ENCODE measurements at places on chromosomes 1 and 21. TPM values are rescaled to one million over a fixed set of nuclear protein-coding genes. Genes with fewer than 3 reads are reported as not detected.

DNA sequence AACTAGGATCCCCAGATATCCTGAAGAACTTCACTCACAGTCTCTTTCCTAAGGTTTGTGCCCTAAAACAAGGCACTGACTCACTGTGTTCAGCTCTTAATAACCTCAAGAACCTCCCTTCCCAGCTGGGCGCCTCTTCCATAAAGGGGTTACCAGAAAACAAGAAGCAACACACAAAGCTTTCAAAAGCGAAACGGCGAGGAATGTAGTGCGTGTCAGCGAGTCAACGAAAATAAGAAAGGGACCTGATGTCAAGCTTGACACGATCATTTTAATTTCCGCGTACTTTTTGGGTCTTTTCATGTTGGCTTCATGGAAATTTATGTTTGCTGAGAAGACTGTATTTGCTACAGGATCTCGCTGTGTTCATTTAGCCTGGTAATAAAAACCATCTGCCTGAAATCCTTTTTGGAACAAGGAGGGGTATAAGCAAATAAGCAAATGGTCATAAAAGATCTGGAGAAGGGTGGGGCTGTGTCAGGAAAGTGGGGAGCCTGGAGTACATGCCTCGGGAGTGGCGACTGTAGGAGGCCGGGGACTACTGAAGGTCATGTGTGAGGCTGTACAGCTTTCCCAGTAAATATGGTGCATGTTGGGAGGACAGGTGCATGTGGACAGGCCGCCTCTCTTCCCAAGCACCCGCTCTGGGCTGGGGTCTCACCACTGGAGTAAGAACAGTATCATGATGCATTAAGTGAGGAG is 11.4 kb upstream of the CLDN14 start:
- H3K27me3 ChIP-seq, result no peaks in the 10 kb centered on the region
- no peaks in the 10 kb centered on the region for H3K36me3 ChIP-seq
- H3K4me1 ChIP-seq, result peaks cover 12% of the 10 kb centered on the region
- peak overlapping the region; percentile 44 for H3K27ac ChIP-seq
- no peak overlapping the region for H3K4me3 ChIP-seq

DNA sequence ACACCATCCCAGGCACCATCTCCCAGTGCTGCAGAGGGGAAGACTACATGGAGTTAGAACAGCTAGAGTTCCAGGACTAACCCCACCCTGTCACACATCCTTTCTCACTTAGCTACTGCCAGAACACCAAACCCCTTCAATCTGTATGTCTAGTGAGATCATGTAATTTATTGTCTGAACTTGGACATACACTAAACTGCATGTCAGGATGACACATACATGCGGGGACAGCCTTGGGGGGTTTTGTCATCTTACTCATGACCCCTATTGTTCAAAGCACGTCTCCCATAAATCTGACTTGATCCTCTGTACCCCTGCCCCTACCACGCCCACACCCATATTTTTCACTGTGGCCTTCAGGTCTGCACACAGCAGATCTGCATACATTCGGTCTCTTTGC is 71.3 kb downstream of the GABPA start:
- no peaks in the 10 kb centered on the region for H3K27me3 ChIP-seq
- H3K36me3 ChIP-seq, result no peaks in the 10 kb centered on the region
- no peak overlapping the region for H3K4me3 ChIP-seq
- DNase-seq, result no peak

GRCh38 chr1:156444407-156445001 is 56.1 kb downstream of the MEF2D start:
- peaks cover 6% of the 10 kb centered on the region for H3K27me3 ChIP-seq
- H3K4me1 ChIP-seq, result no peaks in the 10 kb centered on the region
- no peak for DNase-seq
- H3K36me3 ChIP-seq, result no peaks in the 10 kb centered on the region

- peaks cover 30% of the 10 kb centered on the region for H3K4me1 ChIP-seq
- H3K36me3 ChIP-seq, result no peaks in the 10 kb centered on the region
- no peak for DNase-seq
Measured at GRCh38 chr1:172324761-172325160, 95.7 kb upstream of the C1orf105 start.

DNA sequence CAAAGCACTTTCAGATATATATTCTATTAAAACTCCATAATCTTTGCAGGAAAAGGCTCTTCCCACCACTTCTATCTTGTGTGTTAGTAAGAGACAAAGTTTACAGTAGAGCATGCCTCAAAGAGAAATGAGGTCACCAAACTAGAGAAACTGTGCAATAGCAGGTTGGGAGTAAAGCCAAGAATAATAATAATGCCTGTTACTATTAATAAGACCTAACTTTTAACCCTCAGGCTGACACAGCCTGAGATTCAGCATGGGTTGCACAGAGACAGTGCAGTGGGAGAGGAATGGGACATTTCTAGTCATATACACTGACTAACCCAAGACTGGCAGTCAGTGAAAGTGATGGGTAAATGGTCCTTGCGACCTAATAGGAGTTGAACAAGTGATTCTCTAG is 320.2 kb upstream of the NFIA start:
- no peaks in the 10 kb centered on the region for H3K27me3 ChIP-seq
- no peak for DNase-seq
- H3K4me3 ChIP-seq, result no peak overlapping the region
- no peak overlapping the region for H3K27ac ChIP-seq

HENMT1 gene
- 0.98 TPM for total RNA-seq

HCN3 gene
- total RNA-seq, result 4.2 TPM

HSPA6 gene
- 0.98 TPM for total RNA-seq

FNDC7 gene
- total RNA-seq, result not detected
